Fibroblast of skin of right biceps (primary cell): ENCODE measurements at places on chromosomes 5 and 9.

DNA sequence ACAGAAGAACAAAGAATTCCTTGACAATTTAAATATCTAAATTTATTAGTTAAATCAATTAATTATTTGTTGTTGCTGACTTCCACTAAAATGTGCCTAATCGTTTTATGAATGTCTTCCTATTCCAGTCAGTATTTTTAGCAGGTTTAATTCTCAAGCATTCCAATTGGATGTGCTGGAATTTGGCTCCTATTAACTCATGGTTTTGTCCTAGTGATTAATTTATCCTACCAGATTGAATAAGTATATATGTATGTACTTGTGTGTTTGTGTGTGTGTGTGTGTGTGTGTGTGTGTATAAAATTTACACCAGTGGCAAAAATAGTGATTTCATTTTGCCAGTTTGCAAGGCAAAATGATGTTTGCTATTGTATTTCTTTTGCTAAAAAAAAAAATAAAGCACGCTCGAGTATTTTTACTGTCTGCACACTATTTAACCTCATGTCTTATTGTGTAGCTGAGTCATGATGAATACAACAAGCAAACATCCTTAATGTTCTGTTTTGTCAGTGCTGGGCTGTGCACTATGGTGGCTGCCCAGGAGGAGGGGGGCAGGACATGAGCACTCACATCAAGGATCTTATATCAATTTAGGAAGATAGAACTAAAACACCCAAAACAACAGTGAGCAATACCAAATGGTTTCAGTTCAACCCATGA lies 375.5 kb downstream of the PDE4D start:
- DNase-seq, result peak; percentile 85

GRCh38 chr9:136734837-136735496 lies 7.8 kb downstream of the LCN10 start:
- DNase-seq, result no peak

GRCh38 chr9:116935149-116935897 lies 248.2 kb downstream of the TRIM32 start:
- no peak for DNase-seq

DNA sequence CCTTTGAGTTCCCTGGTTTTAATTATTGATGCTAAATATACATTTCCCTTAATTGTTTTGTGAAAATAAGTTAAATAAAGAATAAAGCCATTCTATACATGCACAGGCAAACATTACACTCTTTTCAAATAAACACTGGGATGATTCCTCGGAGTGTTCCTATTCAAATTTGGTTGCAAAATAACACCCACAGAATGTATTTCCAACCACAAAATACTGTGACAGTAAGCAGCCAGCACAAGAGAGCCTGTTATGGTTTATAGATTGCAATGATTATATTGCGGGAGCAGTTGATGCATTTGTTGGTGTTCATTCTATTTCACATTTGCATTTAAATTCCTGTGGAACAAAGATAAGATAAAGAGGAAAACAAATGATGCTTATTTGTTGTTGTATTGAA lies 632.6 kb upstream of the WWC1 start:
- peak; percentile 59 for DNase-seq
